Stimulated activated naive B cell treated with anti-CD40 and anti-IgM and Interleukin-4, amounts not matched to agents 10 μg/mL and 1 μg/mL and 100 μg/mL, for 72 hours (primary cell): ENCODE measurements at places on chromosomes 5 and 9.

DNA sequence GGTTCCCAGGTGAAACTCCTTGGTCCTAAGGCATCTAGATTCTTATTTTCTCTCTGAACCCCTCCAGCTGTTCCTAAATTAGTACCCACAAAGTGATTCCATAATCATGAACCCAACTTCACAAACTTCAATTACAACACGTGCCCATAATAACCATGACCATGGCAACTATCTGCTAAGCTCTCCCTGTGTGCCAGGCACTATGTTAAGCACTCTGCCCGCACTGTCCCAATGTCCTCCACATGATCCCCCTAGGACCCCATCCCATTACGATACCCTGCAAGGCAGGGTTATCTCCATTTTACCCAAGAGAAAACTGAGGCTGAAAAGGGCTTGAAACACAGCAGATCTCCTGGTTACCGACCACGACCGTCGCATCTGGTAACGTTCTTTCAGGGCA, 25.3 kb upstream of the ZNF622 start:
- no peak for DNase-seq

DNA sequence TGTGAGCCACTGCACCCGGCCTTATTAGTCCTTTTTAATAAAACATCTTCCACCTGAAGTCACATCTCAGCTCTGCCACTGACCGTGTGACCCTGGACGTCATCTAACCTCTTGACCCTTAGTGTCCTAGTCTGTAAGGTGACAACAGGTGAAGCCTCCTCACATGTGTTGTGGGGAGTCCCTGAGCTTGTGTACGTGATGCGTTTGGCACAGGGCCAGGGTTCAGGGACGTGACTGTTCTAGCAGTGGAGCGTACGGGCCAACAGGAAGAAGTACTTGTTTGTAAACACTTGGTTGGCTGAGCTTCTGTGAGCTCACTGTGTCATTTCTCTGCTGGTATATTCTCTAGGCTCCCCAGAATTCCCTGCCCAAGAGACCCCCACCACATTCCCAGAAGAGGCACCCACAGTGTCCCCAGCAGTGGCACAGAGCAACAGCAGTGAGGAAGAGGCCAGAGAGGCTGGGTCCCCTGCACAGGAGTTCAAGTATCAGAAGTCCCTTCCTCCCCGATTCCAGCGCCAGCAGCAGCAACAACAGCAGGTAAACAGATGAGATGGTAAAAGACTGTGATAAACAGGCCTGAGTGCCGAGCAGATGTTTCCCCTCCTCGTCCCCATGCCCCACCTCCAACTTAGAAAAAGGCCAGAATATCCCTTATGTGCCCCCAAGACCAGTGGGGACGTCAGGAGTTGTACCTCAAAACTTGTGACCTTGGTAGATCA, 35.3 kb upstream of the POMT1 start:
- no peak for DNase-seq

- DNase-seq = no peak
These were observed 222.5 kb upstream of the TAS2R1 start for GRCh38 chr5:9852671-9853070.

DNA sequence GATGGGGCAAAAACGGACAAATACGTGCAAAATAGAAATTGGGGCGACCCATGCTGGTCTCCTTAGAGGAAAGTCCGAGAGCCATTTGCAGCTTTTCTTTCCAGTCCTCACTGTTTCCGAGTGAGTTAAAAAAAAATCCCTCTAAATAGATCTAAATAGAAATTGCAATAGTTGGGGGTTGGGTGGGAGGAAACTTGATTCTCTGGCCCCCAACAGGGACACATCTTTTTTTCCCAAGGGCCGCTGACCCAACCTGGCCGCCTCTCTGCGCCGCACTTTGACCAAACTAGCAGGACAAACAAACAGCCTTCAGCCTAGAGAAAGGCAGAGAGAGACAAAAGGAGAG, 2.8 kb upstream of the NKX2-5 start:
- DNase-seq = no peak

DNA sequence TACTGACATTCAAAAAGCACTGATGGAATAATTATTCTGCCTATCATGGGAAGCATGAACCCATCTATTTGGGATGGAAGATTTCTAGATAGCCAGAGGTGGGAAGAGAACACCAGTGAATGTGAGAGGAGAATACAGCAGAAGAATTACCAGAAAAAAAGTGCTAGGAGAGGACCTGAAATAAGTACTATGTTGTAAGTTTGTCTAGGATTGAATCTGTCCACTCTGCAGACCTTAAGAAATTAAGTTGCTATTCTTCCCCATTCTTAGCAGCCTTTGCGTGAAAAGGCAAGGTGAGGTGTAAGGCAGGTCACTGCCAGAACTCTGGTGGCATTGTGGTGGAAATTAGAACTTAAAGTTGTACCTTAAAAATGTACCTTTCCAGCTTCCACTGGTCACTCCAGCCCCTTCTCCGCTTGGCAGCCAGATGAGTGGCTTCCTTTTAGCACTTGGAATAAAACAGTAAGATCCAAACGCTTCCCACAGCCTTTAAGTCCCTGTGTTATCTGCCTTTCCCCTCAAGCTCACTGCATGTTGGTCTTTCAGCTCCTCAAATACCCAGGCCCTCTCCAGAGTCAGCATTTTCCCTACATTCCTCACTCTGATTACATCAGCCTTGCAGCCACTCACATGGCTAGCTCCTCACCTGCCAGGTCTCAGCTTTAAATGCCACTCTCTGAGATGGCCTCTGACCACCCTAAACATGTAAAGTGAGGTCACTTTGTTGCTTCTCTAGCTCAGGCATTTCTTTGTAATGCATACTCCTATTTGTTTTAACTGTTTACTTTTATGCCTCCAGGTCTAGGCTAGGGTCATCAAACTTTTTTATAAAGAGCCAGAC, 253.0 kb downstream of the EPB41L4A start:
- no peak for DNase-seq

GRCh38 chr9:76395381-76395780, 1.2 kb upstream of the RFK start:
- DNase-seq = no peak

DNA sequence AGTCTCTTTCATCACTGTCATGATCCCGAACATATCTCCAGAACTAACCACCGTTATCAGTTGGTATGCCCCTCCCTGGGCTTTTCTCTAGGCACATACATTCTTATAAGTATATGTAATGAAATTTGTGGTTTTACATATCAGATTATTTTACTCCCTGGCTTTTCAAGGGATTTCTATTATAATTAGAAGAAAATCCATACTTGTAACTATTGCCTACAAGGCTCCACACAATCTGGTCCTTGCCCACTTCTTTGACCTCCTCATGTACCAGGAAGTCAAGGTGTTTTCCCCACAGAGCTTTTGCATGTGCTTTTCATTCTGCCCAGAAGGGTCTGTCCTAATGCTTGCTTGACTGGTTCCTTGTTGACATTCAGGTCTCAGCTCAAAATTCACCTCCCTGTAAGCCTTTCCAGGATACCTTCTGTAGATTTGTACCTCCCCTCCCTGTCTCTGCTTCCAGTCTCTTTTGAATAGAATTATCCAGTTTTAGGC, 33.6 kb upstream of the HSD17B4 start:
- peak; percentile 43 for DNase-seq

- DNase-seq = no peak
These were observed 10.0 kb downstream of the CTNNA1 start for GRCh38 chr5:138763037-138763778.

DNA sequence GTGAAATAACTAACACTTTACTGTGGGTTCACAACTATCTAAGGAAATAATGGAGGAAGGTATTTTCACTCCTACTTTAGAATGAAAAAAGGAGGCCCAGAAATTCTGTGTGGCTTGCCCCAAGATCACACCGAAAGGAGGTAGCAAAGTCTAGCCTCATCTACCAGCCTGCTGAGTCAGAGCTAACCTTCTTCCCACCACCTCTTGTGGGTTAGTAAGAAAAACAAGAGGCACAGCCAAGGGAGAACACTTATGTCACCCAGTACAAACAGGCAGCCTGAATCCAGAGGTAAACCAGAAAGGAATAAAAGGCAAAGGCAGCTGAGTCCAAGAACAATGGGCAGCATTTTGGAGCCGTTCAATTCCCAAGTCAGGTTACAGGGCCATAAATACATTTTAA, 91.9 kb upstream of the RASEF start:
- no peak for DNase-seq

DNA sequence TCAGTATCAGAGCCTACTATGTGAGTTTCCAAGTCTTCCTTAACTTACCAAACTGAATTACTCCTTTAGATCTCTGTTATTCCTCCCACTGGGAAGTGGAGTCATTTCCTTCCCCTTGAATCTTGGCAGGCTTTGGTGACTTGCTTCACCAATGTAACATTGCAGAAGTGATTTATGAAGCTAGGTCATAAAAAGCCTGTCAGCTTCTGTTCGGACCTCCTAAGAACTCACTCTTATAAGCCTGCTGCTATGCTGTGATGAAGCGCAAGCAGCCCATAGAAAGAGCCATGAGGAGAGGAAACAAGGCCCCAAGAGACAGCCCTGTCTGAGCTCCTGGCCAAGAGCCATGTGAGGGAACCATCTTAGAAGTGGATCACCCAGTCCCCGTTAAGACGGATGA, 14.2 kb upstream of the FOXB2 start:
- DNase-seq = no peak

- no peak for DNase-seq
These were observed 58.0 kb upstream of the RPL26L1 start for GRCh38 chr5:172901012-172901780.

- DNase-seq = no peak
These were observed 39.3 kb upstream of the SHB start for GRCh38 chr9:38108326-38108725.

GRCh38 chr9:85024374-85024773, 354.8 kb downstream of the NTRK2 start:
- no peak for DNase-seq

- DNase-seq = no peak
These were observed 157.3 kb upstream of the ALDH1B1 start for GRCh38 chr9:38235244-38235643.

- DNase-seq = no peak
These were observed 108.1 kb downstream of the GCNT1 start for GRCh38 chr9:76567086-76567485.

DNA sequence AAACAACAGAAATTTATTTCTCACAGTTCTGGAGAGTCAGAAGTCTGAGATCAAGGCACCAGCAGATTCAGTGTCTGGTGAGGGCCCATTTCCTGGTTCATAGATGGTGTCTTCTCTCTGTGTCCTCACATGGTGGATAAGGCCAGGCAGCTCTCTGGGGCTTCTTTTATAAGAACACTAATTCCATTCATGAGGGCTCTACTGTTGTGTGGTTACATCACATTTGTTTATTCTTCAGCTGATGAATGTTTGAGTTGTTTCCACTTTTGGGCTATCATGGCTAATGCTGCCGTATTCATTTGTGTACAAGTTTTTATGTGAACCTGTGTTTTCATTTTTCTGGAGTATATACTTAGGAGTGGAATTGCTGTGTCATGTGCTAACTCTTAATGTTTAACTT, 35.2 kb downstream of the DDX4 start:
- DNase-seq = no peak

- DNase-seq = no peak
These were observed 13.2 kb upstream of the IRX4 start for GRCh38 chr5:1895739-1896420.

DNA sequence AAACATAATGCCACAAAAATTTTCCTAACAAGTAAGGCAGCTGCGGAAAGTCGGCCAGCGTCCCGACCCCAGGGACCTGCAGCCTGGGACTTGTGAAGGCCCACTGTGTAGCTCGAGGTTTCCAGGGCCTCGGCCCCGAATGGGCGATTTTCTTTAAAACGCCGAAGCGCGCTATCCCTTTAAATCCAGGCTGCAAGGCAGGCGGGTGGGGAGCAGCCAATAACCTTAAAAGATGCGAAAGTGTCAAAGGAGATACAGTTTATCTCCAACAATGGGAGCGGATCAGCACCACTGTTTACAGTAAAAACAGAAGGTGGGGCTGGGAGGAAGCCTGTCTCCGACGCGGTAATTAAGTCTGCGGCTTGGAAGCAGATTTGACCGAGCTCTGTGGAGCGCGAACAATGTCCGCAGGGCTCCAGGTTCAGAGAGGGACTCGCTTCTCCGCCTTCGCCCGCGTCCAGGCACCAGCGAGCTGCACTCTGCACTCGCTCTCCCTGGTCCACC, 1.7 kb upstream of the ZSWIM6 start:
- no peak for DNase-seq

- DNase-seq = no peak
These were observed 322.1 kb upstream of the MSX2 start for GRCh38 chr5:174402222-174402812.

GRCh38 chr9:114119242-114120191, 20.4 kb upstream of the KIF12 start:
- no peak for DNase-seq

DNA sequence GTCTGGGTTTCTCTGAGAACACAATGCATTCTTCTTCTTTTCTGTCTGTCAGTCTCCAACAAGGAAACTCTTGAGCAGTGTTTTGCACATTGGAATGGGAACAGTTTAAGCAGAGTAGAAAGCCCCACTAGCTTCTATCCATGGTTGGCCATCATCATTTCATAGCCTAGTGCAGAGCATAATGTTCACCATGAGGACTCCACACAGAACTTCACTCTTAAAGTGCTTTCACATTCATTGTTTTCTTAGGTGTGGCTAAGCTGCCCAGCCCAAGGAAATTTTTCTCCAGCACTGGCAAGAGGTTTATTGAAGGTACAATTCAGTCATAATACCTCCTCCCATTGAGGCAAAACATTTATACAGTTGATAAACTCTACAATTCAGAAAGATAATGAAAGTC, 503.0 kb upstream of the CD180 start:
- no peak for DNase-seq

DNA sequence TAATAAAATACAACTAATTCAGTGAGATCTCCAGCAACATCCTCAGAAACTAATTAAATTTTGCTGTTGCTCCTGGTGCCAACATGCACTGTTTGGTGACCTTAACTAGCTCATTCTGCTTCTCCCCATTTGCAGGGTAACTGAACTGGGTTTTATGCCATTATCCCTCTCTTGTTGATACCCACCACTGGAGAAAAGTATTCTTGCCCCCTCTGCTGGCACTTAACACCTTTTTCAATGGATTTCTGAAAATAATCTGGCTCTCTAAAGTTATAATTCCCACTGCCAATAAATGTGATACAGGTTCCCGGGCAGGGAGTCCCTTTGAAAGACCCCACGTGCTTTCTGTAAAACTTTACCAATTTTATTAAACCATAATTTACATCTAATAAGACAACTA, 394.3 kb downstream of the OSTF1 start:
- DNase-seq = no peak

GRCh38 chr5:66467564-66467963, 128.6 kb upstream of the MAST4 start:
- no peak for DNase-seq

- DNase-seq = no peak
These were observed 47.7 kb downstream of the MTMR12 start for GRCh38 chr5:32264957-32265572.
